Activated CD4-positive, alpha-beta T cell treated with anti-CD3 and anti-CD28 coated beads for 48 hours (primary cell): ENCODE measurements at places on chromosomes 5 and 9.

- DNase-seq, result no peak
These were observed 83.6 kb downstream of the ENC1 start for GRCh38 chr5:74556631-74557595.

DNA sequence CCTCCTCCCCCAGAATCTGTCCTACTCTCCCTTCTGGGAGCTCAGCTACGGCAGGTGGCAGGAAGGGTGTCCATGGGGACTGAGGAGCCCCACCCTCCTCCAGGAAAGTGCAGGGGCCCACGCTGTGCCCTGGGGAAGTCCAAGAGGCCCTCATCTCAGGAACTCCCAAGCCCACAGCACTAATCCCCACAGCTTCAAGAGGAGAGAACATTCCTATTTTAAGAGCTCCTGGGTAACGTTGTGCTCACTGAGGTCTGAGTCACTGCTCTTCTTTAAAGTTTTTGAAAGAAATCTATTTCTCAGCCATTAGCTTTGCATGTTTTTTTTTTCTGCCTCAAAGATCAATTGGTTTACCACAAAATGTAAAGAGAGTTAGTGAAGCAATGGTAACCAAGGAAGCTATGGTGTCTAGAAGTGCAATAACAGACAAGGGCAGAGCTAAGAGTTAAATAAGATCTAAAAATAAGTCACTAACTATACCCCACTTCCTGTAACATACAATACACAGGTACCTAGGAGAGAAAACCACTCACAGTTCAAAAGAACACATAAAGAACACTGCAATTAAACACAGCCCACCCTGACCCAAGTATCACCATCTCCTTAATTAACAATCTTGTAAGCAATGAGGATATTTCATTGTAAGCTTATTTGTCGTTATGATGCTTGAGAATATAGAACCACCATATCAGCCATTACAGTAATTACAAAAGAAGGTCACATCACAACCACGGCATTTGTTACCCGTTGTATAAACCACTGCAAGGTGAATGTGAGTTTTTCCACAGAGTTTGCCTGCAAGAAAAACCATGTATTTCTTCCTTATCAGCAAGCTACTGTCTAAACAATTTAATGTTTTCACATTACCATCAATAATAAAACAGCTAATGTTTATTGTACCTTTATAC lies 382.3 kb upstream of the SLC30A5 start:
- DNase-seq, result no peak

GRCh38 chr5:75006865-75007822 lies 45.2 kb downstream of the GCNT4 start:
- DNase-seq, result no peak

DNA sequence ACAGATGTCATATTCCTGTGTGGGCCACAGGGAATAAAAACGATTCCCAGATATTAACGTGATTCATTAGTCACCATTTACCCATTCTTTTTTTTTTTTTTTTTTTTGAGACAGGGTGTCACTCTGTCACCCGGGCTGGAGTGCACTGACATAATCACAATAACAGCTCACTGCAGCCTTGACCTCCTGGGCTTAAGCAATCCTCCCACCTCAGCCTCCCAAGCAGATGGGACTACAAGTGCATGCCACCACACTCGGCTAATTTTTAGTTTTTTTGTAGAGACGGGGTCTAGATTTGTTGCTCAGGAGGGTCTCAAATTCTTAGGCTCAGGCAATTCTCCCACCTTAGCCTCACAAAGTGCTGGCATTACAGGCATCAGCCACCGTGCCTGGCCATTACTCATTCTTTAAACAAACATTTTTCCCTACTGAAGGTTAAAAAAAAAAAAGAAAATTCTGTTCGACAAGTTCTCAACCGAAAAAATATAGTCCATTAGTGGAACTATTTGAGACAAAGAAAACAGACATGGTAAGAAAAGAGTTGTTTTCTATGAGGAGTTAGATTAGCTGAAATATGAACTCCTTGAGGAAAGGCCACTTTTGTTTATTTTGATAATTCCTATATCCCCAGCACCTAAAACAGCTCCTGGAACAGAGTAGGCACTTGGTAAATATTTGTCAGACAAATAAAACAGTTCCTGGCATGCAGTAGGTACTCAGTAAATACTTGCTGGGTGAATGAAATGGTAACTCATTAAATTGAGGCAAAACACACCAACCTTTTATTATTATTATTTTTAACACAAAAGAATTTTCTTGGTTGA lies 32.1 kb upstream of the PDCL start:
- DNase-seq, result no peak

DNA sequence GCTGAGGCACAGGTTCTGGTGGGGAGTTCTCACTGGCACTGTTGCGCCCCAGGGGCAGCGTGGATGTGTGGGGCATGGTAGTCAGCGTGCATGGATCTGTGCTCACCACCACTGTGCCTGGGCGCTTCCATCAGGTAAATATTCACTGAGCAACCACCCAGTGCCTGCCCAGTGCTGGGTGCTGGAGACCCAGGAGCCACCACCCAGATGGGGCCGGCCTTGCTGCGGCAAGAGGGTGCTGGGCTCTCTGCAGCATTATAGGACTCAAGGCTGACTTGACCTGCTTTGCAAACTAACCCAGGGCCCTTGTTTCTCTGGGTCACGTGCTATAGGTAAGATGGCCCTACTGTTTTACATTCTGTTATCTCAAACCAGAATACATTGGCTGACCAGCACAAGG lies 60.5 kb downstream of the DAP start:
- no peak for DNase-seq

- no peak for DNase-seq
These were observed at the start of gene PCDHB16 for GRCh38 chr5:141182248-141182647. Gene PCDHB16 (plus strand): TSS chr5:141182387. CDS start chr5:141182560, 173 bp downstream.

DNA sequence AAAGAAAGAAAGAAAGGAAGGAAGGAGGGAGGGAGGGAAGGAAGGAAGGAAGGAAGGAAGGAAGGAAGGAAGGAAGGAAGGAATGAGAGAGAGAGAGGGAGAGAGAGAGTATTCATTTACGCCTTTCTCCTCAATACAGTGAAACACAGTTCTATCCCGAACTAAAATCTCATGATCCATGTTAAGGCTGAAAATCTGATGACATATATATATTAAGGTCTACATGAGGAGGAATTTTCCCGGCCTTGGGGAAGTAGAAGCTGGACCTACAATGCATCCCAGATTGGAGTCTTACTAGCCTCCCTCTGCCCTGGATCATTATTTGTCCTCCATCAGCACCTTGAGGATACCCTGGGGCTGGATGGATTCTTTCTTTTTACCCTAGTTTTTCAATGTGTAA lies 95.1 kb upstream of the DAPK1 start:
- DNase-seq, result no peak

DNA sequence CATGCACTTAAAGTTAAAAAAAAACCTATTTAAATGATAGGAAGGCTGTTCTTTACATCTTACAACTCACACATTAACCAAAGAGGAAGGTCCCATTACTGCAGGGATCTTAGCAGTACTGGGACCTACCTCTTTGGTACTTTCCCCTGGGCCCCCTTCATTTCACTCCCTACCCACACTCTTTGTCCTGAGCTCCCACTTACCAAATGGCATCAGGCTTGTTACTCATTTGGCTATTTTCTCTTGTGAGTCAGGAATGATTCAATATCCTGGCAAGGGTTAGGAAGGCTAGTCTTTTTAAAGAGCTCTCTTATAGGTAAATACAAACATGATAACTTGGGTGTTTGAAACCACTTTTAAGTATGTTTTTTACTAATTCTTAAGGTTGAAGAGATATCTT lies 117.4 kb upstream of the ELL2 start:
- peak; percentile 61 for DNase-seq

DNA sequence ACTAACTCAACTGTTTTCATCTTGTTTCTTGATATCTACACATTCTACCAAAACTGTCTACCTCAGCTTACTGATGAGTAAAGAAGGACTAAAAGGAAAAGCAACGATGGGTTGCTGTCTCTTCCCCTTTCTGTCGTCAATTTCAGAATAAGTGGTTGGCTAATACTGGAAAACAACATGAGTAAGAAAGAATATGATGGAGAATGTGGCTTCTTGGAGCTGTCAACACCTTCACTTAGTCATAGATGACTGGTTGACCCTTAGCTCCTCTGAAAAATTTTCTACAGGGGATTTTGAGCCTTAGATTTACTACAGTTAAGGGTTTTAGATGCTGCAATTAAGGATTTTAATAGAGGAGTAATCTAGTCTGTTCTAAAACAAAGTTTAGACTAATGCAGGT lies 797.9 kb downstream of the TLE4 start:
- no peak for DNase-seq

- DNase-seq, result no peak
These were observed 5.5 kb downstream of the TMEM8B start for GRCh38 chr9:35834260-35835215.

GRCh38 chr9:81832571-81833285 lies 95.5 kb upstream of the SPATA31D4 start:
- DNase-seq, result no peak

DNA sequence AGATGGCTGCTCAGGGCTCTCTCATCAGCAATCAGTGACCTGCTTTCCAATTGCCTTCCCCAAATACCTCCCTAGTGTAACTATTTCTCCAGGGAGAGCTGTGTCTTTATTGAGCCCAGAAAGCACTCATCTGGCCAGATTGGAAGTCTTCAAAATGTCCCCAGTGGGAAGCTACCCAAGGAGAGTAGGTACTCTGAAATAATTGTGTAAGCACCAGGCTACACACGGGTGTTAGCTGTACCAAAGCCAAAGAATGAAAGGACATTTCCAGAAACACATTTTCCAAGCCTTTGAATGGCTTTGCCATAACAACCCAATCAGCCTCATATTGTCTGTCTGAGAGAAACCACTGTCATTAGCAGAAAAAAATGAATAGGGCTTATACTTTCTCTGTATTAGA lies 318.8 kb downstream of the FAM170A start:
- no peak for DNase-seq

GRCh38 chr9:131731644-131732043 lies 8.2 kb downstream of the RAPGEF1 start:
- peak; percentile 36 for DNase-seq

DNA sequence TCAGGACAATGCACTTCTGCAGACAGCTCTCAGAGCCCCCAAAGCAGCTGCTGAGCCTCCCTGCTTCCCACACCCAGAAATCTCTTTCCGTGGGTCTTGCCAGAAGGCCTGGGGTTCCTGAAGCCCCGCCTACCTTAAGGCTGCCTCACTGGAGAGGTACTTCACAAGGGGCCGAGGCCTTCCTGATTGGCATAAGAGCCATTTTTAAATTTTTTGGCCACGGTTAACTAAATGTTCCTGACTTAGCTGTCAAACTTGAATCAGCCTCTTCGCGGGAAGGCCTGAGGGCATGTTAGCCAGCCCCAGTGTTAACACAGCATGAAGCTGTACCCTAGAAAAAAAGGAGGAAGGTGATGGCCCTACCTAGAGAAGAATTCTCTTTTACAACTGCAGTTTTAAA lies 20.7 kb upstream of the EPB41L4B start:
- no peak for DNase-seq

DNA sequence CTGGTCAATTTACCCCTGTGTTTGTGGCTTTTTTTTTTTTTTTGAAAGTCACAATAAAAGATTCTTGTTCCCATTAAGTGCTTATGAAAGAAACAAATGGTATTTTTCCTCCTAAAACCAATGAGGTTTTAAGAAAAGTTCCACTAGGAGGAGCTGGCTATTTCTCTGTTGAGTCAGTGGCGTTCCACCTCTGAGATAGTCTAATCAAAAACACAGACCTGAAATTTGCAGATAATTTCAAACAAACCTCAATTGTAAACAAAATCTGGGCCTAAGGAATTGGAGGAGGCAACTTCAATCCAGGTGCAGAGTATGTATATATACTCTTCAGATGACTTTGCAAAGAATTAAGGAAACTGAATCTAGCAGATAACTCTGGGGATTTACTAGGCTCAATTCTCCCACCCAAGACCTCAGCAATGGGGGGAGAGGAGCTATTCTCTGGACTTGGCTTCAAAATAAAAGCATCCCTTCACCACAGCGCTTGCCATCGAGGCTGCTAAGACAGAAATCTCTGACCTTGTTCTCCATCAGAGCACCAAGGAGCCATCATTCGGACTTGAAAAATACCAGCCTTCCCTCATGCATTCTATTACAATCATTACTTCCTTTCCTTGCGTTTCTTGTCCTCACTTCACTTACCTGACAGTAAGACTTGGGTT lies 52.4 kb downstream of the FANCC start:
- no peak for DNase-seq

DNA sequence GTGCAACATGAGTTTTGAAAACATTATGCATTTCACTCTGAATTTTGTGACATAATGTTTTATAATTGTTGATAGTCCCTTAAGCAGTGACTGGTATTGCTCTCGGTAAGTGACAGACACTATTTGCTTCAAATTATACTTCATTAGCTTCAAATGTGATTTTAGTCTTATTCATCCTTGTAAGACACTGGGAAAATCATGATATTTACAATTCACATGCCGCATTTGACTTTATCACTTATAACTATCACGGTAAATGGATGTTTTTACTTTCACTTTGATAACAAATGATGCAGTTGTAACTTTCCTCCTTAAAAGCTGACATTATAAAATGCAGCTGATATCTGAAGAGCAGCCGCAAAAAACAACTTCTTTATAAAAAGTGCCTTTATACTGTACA lies 44.1 kb upstream of the ITGA2 start:
- no peak for DNase-seq

- no peak for DNase-seq
These were observed 38.9 kb downstream of the ADAMTS2 start for GRCh38 chr5:179306191-179307012.

DNA sequence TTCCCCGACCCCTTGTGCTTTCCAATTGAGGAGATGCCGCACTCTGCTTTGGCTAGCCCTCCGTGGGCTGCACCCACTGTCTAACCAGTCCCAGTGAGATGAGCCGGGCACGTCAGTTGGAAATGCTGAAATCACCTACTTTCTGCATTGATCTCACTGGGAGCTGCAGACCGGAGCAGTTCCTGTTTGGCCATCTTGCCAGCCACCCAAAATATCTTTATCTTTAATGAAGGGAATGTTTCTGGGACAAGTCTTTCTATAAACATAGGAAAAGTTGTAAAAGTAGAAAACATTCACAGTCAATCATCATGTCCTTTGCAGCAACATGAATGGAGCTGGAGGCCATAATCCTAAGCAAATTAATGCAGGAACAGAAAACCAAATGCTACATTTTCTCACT lies 147.6 kb downstream of the RPS23 start:
- DNase-seq, result no peak

DNA sequence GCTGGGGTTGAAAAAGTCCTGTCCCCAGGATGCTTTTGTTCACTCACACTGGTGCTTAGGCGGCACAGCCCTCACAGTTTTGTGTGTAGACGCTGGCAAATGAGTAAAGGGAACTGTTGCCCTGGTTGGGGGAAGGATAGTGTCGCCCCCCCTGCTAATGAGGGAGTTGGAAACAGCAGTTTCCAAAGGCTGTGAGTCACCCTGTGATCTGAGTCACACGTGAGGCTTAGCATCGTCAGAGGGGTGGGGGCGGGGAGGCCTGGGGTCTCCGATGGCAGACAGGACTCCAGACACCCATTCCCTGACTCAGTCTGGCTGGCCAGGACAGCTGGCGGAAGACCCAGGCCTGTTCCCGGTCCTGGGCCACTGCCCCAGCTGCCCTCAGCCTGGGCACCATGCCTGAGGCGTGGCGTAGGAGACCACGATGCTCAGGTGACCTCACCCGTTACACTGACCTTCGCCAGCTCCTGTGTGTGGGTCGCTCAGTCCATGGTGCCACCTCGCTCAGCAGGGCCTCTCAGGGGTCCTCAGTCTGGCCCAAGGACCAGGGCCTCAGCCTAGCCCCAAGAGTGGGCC lies 2.9 kb downstream of the DNAJB5 start:
- DNase-seq, result peak; percentile 79

GRCh38 chr5:125487231-125487630 lies 740.8 kb upstream of the ZNF608 start:
- DNase-seq, result no peak
